Suppressor macrophage (primary cell): ENCODE measurements at places on chromosomes 13 and 19.

DNA sequence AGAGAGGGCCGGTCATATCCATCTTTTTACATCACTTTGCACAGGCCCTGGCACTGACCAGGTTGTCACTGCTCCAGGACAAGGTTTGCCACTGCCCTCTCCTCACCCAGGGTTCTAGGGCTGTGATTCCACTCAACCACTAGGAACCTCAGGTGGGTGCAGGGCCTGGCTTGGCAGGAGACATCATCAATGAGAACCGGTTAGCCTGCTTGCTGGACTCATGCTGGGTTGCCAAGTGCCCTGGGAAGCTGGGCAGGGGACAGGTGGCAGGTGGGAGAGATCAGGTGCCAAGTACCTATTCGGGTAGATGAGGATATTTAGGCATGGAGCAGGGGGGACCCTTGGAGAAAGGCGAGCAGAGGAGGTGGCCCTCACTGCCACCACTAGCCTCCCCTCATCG, 4.2 kb upstream of the CERS4 start:
- no peak for DNase-seq

DNA sequence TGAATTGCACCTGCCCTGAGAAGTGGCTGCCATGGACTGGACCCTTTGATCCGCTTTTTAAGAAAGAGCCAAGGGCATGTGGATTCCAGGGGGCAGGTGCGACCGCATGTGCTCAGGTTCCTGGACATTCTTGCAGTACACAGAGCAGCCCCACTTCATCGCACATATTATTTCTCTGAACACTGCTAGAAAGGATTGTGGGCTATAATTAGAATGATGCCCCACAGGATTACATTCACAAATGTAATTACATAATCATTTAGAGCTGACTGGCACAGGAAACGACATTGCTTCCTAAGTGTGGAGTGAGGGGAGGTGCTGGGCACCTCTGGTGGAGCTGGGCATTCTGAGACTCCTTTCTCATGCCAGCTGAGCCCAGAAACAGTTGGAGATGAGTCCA, 37.5 kb upstream of the VSTM2B start:
- DNase-seq = no peak

DNA sequence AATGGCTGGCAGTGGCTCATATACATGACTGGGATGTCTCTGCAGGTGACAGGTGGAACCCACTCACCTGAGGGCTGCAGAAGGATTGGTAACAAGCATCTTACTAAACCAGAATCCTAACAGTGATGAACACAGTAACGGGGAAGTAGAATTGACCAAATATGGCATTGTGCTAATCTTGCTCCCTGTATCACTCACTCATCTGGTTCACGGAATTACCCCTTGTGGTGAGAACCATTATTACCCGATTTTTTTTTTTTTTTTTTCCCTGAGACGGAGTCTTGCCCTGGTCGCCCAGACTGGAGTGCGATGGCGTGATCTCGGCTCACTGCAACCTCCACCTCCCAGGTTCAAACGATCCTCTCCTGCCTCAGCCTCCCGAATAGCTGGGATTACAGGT, 69.5 kb downstream of the PTPRS start:
- no peak for DNase-seq

DNA sequence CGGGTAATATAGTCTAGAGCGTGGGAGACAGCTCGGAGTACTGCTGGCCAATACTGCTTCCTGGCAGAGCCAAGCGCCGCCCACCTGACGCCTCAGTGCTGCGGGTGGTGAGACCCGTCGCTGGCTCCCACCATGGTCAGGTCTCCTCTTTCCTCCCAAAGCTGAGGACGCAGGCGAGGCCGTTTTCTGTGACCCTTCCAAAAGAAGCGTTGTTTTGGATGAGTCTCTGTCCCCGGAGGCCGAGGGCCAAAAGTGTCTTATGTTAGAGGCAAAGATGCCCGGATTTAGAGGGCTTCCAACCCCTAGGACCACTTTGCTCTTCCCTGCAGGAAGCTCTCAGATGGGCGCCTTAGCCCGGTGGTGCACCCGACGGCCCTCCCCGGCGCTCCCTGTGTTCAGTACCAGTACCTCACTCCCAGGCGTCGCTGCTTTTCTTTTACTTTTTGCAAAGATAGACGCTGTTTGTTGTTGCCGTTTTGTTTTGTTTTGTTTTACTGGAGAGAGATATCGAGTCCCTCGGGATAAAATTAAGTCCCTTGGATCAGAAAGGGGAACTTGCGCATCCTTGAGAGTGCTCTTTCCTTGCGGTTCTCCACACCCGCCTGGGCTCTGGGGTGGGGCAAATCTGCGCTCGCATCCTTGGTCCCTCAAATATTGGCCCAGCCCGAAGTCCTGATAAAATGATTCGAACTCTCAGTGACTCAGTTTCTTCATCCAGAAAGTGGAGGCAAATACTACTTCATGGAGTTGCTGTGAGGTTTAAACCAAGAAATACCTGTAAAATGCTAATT, 7.0 kb downstream of the PDX1 start:
- DNase-seq = peak; percentile 2

- no peak for DNase-seq
Observed at GRCh38 chr13:30629527-30629926, 11.8 kb downstream of the USPL1 start.

GRCh38 chr19:1434577-1435060, 3.6 kb upstream of the RPS15 start:
- DNase-seq = no peak

DNA sequence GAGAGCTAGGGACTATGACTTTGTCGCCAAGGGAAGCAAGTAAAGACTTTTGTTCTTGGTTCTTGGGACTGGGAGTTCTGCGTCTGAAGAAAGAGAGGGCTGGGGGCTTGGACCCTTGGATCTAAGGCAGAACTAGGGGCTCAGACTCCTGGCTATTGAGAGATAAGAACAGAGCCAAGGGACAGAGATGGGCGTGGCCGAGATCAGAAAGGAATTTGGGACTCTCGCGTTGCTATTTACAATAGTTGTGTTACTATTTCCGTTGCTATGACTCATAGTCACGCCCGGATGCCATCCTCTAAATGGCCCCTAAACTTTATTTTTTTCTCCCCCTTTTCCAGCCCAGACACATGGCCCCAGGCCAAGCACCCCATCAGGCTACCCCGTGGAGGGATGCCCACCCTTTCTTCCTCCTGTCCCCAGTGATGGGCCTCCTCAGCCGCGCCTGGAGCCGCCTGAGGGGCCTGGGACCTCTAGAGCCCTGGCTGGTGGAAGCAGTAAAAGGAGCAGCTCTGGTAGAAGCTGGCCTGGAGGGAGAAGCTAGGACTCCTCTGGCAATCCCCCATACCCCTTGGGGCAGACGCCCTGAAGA, 759 bp downstream of the PPP1R15A start:
- peak; percentile 89 for DNase-seq

DNA sequence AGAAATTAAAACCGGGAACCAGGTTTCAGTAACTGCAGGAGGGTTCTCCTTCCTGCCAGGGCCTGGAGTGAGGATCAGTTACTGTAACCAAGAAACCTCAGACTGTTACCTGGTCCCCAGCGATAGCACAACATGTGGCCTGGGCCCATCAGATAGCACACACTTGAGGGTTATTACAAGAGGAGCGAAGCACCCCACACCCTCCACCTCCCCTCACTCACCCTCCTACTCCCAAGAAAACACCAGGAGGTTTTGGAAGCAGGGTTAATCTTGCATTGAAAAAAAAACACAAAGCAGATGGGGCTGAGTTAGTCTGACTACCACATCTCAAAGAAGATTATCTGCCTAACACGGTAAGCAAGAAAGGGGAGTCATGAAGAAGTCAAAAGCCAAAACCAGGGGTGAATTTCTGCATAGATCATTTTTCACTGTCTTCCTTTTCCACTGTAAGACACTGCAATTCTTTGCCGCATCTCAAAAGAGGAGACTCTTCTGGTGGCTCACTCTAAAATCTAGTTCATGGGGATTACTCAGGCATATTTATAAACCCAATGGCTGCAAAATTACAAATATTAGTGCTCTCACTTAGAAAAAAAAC, 75.9 kb upstream of the DOCK9 start:
- DNase-seq = no peak

DNA sequence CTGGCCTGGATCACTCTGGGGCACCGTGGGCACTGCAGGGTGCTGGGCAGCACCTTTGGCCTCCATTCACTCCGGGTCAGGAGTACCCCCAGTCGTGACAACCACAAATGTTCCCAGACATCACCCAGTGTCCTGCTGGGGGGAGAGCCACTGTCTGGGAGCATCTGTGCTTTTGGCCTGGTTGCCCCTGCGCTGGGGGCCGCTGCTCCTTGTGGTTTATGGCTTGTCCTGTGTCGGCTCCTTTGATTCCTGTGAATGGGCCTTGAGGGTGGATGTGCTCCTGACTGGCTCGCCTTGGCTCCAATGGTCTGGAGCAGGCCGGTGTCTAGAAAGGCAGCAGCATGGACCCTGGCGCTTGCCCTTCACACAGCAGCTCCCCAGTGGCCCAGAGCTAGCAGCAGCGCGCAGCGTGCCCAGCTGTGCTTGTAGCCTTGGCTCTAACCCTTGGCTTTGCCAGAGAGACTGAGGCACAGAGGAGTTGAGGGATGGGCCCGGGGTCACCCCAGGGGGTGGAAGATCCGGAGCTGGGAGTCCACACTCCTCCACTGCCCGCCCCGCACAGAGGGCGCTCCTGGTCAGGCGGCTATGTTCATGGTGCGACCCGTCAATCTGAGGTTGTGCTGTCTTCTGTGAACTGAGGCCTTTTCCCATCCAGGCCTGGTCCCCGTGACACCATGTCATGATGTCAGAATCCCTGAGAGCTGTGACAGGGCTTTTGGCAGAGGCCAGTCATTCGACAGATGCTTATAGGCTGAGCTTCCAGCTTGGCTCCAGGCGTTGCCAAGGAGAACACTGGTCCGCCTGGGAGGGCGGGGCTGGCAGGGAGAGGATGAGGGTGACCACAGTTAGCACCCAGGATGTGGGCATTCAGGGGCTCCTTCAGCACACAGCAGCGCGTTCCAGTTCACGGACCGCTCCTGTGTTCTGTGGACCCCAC, 4.1 kb downstream of the DAZAP1 start:
- no peak for DNase-seq

DNA sequence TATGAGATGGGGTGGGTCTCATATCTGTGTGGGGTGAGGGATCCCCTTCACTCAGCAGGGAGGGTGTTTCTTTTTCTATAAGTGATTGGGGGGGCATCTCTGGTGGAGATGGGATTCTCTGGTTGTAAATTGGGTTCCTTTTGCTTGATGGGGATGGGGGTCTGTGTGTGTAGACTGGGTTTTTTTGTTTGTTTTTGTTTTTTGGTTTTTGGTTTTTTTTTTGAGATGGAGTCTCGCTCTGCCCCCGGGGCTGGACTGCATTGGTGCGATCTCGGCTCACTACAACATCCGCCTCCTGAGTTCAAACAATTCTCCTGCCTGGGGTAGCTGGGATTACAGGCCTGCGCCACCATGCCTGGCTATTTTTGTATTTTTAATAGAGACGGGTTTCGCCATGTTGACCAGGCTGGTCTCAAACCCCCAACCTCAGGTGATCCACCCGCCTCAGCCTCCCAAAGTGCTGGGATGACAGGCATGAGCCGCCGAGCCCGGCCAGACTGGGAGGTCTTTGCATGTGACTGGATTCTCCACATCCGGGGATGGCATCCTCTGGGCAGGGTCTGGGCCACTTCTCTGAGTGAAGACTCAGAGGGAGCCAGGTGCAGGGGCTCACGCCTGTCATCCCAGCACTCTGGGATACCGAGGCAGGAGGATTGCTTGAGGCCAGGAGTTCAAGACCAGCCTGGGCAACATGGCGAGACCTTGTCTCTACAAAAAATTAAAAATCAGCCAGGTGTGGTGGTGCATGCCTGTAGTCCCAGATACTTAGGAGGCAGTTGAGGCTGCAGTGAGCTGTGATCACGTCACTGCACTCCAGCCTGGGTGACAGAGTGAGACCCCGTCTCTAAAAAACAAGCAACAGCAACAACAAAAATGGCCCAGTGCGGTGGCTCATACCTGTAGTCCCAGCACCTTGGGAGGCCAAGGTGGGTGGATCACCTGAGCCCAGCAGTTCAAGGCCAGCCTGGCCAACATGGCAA, 799 bp downstream of the MYBPC2 start:
- no peak for DNase-seq

DNA sequence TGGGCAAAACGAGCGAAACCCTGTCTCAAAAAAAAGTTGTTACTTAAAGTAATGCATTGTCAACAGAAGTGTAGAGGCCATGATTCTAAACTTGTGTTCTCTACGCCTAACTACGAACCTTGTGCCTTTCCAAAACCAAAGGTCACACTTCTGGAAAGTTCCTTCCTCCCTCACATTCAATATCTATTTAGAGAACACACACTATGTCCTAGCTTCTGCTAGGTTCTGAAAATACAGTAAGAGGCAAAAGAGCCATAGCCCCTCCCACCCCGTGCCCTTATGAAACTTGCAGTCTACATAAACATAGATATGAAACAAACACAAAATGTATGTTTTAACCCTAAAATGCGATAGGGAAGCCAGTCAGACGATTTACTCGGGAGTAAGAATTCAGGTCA, 36.4 kb downstream of the RNF6 start:
- no peak for DNase-seq

DNA sequence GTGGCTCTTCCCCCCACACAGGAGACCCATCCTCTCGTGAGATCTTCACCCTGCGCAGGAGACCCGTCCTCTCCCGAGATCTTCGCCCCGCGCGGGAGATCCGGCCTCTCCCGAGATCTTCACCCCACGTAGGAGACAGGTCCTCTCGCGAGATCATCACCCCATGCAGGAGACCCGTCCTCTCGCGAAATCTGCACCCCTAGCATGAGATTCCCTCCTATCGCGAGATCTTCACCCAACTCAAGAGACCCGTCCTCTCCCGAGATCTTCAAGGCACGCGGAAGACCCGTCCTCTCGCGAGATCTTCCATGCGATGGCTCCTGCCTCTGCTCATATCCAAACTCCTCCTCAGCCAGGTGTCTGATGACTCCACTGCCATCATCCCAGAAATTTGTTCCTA, 24.3 kb downstream of the LAIR2 start:
- DNase-seq = no peak

- no peak for DNase-seq
Observed at GRCh38 chr13:74767050-74767449, 632.8 kb upstream of the KLF12 start.
